ENCODE measurements at places on chromosomes 12 and 14.

GRCh38 chr14:90971687-90972086 lies 88.8 kb downstream of the RPS6KA5 start:
- DNase-seq = no peak

GRCh38 chr12:84738481-84738972 lies 174.1 kb downstream of the SLC6A15 start:
- DNase-seq = no peak

DNA sequence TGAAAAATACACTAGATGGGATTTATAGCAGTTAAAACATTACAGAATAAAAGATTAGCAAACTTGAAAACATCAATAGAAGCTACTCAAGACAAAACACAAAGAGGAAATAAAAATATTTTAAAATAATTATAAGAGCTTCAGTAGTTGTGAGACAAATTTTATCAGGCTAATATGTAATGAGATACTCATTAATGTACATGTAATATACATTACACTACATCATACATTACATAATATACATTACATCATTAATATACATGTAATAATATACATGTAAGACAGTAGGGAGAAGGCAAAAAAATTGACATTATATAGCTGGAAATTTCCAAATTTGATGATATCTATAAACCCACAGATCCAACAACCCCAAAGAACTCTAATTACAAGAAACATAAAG lies 249.4 kb upstream of the HMGA2 start:
- no peak for DNase-seq

DNA sequence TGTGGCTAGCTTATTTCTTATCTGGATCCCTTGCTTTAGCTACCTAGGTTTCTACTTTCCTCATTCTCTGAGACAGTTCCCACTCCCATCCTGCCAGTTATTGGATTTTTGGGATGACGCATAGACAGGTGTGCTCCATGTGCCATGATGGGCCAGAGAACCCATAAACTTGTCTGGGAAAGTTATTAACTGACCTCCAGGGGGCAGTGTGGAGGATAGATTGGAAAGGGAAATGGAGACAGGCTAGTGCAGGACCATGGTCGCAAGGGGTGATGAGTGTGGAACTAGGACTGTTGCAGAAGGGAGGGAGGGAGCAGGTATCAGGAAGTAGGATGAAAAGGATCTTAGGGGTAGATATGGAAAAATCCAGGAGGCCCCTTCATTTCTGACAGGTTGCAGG lies 80.3 kb downstream of the ESRRB start:
- DNase-seq = peak; percentile 28

- no peak for DNase-seq
Measured at GRCh38 chr12:54004063-54004840, 4.3 kb downstream of the HOXC9 start.

- DNase-seq = peak; percentile 70
Measured at GRCh38 chr14:87325741-87326140, 667.2 kb downstream of the GALC start.

- DNase-seq = no peak
Measured at GRCh38 chr12:77549383-77550128, 281.1 kb upstream of the NAV3 start.

DNA sequence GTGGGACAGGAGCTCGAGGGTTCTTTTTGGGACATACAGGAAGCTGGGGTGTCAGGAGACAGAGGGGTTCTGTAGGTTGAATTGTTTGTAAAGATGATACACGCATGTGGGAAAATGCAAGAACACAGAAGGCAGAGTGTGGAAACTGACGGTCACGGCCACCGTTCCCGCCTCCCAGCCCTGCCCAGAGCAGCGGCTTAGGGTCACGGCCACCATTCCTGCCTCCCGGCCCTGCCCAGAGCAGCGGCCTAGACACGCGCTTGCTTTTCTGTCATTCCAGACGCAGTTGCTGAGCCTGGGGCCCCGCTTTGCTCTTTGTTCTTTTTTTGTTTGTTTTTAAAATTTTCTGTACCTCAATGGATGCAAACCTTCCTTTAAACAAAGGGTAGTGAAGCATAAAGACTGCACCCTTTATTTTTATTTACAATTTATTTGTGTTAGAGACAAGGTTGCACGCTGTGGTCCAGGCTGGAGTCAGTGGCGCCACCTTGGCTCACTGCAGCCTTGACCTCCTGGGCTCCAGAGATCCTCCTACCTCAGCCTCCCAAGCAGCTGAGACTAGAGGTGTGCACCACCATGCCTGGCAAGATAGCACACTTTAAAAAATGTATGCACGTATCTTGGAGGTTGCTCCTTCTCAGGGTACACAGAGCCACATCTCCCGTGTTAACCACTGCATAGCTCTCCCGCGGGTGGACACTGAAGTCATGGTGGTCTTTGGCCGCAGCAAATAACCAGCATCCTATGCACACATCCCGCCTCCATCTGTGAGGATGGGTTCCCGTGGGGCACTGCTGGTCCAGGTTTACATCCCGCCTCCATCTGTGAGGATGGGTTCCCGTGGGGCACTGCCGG lies 142.3 kb downstream of the ADGRD1 start:
- DNase-seq = no peak

GRCh38 chr14:59197695-59198262 lies 9.3 kb downstream of the DAAM1 start:
- no peak for DNase-seq

DNA sequence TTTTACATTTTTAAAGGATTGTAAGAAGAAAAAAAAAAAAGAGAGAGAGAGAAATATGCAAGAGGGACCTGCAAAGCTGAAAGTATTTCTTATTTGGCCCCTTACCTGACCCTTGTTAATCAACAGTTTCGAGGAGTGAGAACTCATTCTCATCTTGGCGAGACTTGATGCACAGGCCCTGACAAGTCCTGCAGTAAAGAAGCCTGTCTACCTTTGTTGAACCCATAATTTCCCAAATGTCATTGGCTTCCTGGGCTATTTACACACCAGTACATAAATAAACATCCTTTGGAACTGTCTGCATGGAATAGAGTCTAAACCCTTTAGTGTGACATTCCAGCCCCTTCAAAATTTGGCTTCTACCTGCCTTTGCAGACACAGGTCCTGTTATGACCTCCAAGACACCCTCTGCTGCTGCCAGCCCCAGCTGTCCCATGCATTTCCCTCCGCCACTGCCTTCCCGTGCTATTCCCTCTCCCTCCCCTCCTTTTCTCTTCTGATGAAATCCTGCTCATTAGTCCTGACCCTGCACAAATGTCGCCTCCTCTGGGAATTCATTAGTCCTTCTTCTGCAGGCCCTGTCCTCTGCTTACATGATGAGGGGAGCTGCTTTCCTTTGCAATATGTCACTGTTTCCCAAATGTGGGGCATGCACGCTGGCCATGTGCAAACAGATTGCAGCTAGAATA lies 35.1 kb downstream of the MYL2 start:
- no peak for DNase-seq

DNA sequence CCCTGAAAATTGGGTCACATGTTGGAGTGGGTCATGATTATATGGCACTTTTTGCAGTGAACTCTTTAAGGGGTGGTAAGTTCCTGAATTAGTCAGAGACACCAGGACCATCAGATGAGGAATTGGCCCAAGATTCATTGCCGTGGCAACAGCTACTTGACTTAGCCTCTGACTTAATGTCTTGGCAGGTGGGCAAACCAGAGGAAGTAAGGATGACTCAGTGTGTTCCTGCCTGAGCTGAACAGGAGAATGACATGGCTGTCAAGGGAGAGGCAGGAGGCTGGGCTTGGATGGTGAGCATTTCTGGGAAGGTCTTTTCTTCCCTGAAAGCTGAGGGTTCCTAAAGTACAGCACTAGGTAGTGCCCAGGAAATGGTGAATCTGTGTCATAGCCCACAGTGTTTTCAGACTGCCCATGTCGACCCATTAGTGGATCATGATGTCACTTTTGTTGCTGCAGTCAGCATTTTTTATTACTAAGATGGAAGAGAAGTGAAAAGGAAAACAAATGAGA lies 170.1 kb upstream of the PWP1 start:
- DNase-seq = no peak

GRCh38 chr14:104632781-104633180 lies 28.2 kb upstream of the TMEM179 start:
- DNase-seq = no peak

GRCh38 chr12:118034429-118035189 lies 18.1 kb downstream of the RFC5 start:
- peak; percentile 20 for DNase-seq

DNA sequence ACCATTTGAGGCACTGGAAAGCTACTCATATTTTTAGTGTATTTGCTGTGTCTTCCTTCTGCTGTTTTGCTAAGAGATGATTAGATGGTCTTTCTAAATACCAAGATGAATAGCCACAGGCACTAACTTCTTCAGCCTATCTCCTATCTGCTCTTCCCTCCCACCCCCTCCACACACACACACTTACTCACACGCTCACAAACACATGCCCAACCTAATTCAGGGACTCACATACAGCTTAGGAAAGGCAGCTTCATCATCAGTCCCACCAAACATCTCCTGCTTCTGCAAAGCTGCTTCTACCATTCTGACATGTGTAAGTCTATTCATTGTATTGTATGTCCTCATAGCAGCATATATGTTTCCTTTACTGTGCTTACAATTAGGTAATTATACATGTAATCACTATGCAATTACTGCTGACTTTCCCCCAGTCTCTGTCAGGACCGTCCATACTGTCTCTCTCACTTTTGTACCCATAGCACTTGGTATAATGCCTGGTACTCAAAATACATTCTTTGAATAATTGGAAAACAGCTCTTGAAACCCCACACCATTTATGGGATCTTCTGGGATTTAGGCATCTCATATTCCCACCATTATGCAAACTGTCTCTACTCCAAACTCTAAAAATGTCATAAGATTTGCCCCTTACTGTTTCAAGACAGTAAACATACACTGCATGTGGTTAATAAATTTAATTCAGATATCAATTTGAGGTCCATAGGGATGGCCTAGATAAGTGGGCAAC lies 83.3 kb upstream of the HIF1A start:
- DNase-seq = no peak

DNA sequence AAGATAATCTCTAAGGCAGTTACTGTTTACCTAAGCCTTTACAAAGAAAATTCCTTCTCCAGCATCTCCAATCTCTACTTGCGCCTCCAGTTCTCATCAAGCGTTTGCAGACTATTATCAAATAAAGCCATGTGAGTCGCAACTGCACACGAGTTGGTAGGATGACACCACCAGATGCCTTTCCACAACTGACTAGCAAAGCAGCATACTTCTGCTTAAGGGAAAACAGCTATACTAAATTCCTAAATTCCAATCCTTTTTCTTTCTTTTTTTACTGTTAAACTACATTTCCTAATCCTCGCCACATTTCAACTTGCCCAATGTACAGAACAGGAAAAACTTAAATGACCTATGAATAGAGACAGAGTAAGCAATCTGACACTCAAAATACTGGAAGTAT lies 166.7 kb downstream of the ITPR2 start:
- no peak for DNase-seq

GRCh38 chr14:76500480-76500879 lies 124.5 kb downstream of the ESRRB start:
- no peak for DNase-seq

DNA sequence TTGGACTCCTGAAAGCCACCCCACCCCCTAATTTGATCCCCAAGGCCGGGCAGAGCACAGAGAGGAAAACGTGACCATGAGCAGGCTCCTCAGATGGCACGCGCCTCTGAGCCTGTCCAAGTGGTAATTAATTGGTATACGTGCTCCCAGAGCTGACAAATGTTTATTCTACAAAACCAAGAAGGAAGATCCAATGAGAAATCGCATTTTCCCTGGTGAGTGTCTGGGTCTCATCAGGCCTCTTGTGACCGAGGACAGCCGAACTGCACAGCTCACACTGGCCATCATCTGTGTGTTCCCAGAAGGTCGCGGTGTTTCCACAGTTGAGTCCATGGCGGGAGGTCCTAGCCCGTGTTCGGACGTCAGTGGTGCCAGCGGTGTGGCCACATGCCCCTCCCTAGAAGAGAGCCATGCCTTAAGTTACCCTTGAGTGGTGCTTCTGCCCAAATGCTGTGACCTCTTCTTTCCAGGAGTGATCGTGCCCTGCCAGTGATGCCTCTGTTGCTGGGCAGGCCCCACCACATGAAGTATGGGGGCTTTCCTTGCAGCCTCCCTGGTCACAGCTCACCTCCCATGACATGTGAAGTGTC lies 317.5 kb upstream of the RTL1 start:
- DNase-seq = no peak

- DNase-seq = no peak
Measured at GRCh38 chr12:118727196-118727978, 254.0 kb upstream of the SRRM4 start.

DNA sequence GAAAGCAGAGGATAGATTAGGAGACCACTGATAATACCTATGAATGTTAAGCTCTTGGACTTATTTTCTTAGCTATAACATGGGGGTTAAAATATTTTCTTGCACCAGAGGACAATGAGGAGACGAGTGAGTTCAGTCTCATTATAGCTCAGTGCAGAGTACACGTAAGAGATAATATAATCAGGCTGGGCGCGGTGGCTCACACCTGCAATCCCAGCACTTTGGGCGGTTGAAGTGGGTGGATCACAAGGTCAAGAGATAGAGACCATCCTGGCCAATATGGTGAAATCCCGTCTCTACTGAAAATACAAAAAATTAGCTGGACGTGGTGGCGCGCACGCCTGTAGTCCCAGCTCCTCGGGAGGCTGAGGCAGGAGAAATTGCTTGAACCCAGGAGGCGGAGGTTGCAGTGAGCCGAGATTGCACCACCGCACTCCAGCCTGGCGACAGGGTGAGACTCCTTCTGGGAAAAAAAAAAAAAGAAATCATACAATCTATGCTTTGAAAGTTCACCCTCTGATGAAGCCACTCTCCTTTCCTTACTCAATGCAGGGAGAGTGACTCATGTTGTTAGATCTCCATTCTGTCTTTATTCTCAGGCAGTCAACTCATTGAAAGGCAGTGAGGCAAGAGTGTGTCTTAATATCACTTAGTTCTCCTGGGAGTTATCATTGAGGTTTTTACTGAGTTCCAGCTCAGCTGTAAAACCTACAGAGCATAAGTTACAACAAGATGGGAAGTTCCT lies 134.2 kb downstream of the SYNE2 start:
- no peak for DNase-seq

GRCh38 chr14:79749065-79749464 lies 462.2 kb downstream of the DIO2 start:
- DNase-seq = no peak

DNA sequence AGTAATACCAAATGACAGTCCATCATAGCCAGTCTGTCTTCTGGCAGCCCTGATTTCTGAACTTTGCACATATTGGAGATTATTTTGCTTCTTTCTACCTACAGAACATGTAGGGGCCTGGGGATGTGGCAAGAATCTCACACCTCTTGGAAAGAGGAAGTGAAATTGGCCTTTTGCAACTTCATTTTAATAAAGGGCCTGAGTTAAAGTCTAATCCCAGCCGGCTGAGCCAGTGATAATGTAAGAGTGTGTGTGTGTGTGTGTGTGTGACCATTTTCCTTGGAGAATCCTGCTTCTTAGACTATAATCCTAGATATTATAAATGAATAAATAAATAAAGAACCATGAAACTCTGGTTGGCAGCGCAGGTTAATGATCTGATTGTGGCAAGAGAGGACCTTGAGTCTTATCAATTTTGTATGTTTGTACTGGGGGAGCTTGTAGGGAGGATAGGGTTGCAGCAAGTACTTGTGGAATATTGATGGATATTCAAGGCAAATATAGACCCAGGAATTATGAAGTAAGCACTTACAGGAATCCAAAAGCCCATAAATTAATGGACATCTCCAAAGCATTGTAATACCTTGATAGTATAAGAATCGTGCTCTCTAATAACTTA lies 233.2 kb upstream of the AMIGO2 start:
- DNase-seq = no peak

All from NCI-H146 (cell line).